ENCODE measurements at places on chromosomes 7 and 10.

- no peak for DNase-seq
Observed at GRCh38 chr7:47405921-47406800, 175.8 kb downstream of the TNS3 start.

DNA sequence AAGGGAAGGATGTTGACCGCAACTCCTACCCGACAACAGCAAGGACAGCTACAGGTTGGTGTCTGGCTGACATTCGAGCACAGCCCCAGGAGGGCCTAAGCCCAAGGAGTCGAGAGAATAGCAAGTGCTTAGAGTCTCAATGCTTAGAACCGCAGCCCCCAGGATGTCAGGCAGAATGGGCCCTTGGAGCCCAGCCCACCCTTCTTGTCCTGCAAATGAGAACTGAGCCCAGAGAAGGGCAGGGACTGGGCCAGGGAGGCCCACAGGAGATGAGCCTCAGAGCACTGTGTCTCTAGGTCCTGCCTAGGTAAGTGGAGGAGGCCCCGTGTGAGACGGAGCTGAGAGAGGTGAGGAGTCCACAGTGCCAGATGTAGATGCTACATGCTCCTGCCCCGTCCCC, 173.3 kb upstream of the ZMIZ1 start:
- no peak for DNase-seq

GRCh38 chr7:32501522-32501921, 6.2 kb downstream of the AVL9 start:
- no peak for DNase-seq

- no peak for DNase-seq
Observed at GRCh38 chr10:99658622-99659030, 683 bp upstream of the ENTPD7 start.

GRCh38 chr10:121159670-121160069, 308.5 kb downstream of the WDR11 start:
- DNase-seq = no peak

DNA sequence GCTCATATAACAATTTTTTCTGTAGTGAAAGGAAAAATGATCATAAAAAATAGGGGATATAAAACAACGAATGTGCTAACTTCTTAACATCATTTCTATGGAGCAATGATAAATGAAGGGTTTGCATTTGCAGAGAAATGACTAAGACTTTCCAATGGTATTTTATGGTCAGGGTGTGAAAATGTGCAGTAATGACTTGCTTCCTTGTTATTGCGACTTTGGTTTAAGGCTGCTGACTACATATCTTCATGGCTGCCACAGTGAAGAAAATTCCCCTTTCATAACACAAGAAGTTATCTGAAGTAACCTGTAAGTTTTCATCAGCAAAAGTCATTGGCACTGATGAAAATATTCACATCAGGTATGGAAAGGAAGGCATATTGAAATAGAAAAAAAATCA, 166.1 kb upstream of the NRG3 start:
- no peak for DNase-seq
